ENCODE measurements at places on chromosomes 5 and 9. TPM values are rescaled to one million over a fixed set of nuclear protein-coding genes. Genes with fewer than 3 reads are reported as not detected.

Gene SPATA31D3
- not detected for total RNA-seq

Gene ITGA2
- total RNA-seq: 5.2 TPM

Gene RIMOC1
- total RNA-seq: 18.0 TPM

Gene IQGAP2
- total RNA-seq: 2.9 TPM

Gene PALM2AKAP2
- total RNA-seq: 9.4 TPM

Gene DBH
- not detected for total RNA-seq

Gene FAM221B
- not detected for total RNA-seq

Gene DNM1
- total RNA-seq: 5.6 TPM

Measured in cardiac ventricle fibroblast (primary cell).